Esophagus squamous epithelium (tissue), 5 donors: ENCODE measurements at places on chromosomes 1 and 21.

DNA sequence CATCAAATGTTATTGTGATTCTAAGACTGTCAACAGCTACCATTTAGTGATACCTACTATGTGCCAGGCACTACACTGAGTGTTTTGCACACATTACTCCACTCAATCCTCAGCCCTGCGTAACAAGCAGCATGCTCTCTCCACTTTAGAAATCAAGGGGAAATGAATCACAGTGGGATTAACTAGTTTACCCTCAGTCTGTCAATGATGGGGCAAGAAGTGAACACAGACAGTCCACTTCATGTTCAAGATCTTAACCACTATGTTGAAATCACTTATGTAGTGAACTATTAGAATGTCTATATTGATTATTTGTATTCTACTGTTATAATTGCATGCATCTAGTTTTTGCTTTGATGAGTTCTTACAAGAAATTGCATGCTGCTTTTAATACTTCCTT lies 165.3 kb downstream of the LTN1 start:
- no peak for DNase-seq

DNA sequence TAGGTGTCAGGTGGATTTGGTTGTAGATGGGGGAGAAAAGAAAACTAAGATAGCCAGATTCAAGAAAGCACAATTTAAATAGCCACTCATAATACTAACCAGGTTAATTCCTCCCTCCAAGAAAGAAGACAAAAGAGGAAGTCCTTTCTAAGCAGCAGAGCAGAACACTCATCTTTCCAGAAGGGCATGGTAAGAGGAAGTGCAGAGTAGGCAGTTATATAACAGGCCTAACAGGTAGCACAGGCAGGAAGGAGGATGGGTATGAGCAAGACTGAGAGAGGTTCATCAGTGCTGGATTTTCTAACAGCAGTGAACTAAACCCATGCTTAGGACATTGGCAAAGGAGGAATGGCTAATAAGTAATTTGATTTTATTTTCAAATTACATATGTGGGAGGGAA lies 517.5 kb downstream of the PLPP3 start:
- no peak for DNase-seq

DNA sequence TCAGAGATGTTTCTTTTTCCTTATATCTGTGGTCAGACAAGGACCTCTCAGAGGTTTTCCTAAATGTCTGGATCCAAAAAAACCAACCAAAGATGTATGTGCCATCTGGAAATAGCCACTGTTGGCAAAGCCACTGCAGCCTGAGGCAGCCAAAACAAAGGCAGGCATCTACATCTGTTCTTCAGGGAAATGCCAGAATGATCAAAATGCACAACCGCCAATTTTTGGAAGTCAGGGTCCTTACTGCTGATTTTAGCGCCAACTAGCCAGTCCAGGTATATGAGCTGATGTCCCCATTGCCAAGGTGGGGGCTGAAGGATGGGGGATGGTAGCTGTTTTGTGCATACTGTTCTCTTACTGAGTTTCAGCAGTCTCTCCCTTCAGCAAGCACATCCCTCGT lies 45.9 kb downstream of the SYT14 start:
- no peak for DNase-seq

DNA sequence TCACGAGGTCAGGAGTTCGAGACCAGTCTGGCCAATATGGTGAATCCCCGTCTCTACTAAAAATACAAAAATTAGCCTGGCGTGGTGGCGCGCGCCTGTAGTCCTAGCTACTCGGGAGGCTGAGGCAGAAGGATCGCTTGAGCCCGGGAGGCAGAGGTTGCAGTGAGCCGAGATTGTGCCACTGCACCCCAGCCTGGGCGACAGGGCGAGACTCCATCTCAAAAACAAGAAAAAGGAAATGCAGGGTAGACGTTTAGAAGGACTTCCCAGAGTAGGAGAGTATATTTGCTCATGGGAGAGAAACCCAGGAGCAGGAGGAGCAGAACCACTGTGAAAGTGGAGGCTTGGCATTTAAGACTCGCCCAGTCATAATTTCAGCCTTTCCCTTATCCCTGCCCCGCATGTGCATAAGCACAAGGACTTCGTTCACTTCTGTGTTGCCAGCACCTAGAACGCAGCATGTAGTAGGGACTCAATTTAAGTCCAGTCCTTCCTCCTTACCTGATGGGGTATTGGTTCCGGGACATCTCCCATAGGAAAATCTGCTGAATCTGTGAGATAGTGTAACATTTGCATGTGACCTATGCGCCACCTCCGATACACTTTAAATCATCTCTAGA lies 5.2 kb upstream of the MEF2D start:
- DNase-seq = no peak

GRCh38 chr1:47178654-47179016 lies 11.2 kb downstream of the PDZK1IP1 start:
- no peak for DNase-seq

DNA sequence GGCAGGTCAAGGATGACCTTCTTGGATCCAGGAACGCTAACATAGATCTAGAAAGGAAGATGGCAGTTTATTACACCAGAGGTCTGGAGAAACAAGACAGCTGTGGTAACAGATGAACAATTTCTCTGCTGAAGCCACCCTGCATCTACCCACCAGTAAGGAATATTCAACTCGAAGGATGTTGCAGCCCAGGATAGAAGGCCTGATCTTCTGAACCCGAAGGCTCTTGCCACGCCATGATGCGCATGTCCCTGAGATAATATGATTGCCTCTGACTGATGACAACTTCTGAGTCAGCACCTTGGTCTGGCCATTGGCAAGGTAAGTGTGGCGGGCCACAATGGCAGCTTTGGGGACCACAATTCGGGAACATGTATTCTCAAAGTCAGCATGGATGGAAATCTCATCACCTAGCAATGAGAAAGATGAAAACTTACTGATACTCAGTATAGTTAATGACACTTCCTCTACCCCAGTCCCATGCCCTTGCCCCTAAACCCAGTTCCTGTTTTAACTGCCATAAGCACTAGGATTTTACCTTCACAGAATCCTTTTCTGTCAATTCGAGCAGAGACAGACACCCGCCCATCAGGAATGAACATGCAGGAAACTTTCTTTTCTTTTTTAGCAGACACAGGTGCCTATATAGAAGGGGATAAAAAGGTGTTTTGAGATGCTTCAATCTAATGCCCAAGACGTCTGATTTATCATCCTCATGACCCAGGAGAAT lies 1.8 kb downstream of the TXNIP start:
- DNase-seq = no peak

GRCh38 chr1:161069731-161070270 lies at the start of gene ARHGAP30:
Gene ARHGAP30 (minus strand): TSS chr1:161069891. CDS start chr1:161069624, 267 bp downstream.
- DNase-seq = peak; percentile 72

DNA sequence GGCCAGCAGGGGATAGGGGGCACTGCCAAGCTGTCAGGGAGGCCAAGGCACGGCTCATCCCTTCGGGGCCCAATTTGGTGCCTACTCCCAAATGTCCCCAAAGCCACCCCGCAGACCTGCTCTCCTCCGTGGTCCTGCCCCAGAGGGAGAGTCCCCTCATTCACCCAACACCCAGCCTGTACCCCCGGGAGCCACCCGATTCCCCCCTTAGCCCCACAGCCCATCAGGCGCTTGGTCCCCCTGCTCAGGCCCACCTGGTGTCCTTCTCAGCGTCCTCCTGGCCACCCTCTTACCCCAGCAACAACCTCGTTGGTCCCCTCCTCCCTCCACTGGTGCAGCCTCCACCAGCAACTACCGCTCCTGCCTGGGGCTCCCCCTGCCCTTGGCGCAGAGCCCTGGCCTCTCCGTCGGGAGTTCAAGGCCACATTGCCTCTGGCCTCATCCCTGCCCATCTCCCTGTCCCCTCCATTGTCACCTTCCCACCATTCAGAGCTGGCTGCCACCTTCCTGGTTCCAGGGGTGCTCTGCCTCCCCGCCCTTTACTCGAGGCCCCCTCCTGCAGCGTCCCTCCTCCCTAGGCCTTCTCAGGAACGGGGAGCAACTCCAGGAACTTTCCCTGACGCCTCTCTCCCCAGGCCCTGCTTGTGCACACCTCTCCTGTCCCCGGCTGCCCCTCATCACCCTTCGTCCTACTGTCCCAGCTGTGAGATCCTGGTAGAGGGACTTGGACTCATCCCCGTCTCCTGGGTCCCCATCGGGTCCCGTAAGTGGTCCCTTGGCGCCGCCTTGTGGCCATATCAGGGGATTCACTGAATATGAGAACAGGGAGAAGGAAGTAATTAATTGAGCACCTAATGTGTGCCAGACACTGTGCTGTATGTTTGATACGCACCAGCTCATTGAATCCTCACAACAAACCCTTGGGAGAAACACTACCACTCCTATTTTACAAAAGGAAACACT lies 73.9 kb downstream of the RAP1GAP start:
- no peak for DNase-seq

DNA sequence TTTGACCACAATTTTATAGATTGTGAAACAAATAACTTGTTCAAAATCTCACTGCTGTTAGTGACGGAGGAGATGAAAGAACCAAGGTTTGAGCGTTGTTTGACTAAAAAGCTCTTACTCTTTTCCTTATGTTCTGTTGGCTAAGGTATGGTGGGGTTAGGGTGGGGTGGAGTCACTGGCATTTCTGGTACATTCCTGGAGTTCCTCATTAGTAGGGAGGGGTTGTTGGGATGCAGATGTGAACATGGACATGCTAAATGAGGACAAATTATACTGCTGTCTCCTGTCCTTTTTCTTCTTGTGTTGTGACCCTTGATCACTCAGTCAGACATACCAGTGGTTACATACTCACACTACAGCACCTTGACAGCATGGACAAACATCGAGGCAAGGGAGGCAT lies 26.2 kb upstream of the CD1D start:
- DNase-seq = no peak

- DNase-seq = no peak
Observed at GRCh38 chr1:220348211-220348610, 76.0 kb upstream of the RAB3GAP2 start.

GRCh38 chr1:68083686-68084085 lies 33.3 kb upstream of the DIRAS3 start:
- no peak for DNase-seq

DNA sequence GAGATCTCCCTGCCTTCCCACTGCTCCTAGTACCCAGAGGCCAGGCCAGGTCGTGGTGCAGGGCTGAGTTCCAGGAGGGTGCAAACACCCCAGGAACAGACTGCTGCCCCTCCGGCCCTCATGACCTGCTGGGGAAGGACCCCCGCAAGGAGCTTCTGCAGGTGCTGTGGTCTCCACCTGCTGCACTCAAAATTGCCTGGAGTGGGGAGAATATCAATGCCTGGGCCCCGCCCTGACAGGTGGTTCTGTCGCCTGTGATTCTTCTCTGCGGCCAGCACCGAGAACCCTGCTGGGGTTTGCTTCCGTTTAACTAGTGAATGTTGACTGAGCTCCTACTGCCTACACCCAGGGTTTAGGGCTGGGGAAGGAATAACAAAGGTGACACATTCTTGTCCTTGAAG lies 2.1 kb upstream of the TFF3 start:
- no peak for DNase-seq

DNA sequence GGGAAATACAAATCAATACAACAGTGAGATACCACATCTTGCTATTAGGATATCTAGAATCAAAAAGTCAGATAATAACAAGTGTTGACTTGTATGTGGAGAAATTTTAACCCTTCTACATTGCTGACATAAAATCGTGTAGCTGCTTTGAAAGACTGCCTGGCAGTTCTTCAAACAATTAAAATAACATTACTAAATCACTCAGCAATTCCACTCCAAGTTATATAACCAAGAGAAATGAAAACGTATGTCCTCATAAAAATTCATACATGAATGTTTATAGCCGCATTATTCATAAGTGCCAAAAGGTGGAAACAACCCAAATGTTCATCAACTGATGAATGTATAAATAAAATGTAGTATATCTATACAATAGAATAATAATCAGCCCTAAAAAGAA lies 164.6 kb downstream of the RASAL2 start:
- no peak for DNase-seq

DNA sequence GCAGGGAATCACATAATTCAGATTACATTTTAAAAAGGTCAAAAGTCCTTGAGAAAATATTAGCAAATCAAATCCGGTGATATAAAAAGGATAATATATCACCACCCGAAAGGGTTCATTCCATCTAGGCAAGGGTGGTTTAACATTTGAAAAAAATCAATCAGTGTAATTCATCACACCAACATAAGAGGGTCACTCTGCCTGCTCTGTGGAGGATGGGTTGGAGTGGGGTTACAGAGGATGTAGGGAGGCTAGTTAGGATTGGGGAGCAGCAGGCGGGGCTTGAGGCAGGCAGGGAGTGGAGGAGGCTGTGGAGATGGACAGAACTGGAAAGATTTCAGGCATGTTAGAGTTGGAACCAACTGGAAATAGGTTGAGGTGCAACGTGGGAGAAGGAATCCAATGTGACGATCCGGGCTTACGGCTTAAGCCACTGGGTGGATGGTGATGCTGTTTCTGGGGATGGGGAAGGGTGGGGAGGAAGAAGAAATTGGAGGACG lies 12.5 kb downstream of the ADORA1 start:
- no peak for DNase-seq

DNA sequence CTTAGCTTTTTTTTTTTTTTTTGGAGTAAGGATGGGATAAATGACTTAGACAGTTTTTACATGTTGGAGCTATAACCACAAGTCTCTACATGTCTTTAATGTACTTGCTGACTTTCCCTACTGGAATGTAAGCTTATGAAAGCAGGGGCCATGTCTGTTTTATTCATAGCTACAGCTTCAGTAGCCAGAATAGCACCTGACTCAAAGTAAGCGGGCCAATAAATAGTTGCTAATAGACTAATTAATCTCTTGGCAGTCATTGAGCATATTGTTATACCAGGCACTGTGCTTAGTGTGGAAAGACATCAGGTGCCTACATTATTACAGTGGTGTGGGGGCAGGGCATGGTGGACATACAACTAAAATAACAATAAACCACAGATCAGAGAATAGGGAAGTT lies 84.4 kb upstream of the HOOK1 start:
- no peak for DNase-seq

DNA sequence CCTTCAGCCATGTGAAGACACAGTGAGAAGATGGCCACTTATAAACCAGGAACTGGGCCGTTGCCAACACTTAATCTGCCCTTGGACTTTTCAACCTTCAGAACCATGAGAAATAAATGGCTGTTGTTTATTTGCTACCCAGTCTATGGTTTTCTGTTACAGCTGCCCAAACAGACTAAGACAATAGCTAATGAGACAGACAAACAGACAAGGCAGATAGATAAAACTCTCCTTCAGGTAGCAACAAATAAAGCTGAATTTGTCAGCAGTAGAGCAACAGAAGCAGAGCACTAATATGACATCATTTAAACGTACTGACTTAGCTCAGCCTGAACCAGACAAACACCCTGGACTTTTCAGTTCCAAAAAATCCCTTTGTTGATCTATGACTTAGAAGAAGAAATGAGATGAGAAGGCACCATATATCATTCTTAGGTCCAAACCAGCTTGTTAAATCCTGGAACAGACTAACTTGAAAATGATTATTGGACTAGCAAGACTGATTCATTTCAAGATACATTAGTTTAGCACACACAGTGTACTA lies 27.0 kb downstream of the ZZZ3 start:
- no peak for DNase-seq
